ENCODE measurements at places on chromosomes 2 and 18.
A peak's percentile ranks its signal among the peaks of the same experiment; 100 is the strongest.

DNA sequence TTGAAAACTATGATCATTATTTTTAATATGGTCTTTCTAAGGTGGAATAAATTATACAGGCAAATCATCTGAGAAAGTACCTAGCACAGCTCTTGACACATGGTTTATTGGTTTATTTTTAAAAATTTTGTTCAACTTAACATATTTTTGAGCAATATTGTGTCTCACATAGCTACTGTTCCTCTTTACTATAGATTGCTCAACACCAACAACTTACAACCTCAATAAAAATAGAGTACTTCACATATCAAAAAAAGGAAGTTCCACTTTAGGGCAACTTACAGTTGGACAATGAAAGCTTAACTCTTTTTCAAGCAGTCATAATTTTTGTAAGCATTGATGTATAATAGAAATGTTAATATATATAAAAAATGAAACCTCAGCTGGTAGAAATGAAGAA is 440.9 kb upstream of the UBE2E3 start:
- no peak for DNase-seq

- peak; percentile 15 for DNase-seq
Measured at GRCh38 chr2:32947484-32948143, 861 bp downstream of the LTBP1 start.

- DNase-seq: no peak
Measured at GRCh38 chr2:181152701-181153100, 172.3 kb downstream of the UBE2E3 start.

DNA sequence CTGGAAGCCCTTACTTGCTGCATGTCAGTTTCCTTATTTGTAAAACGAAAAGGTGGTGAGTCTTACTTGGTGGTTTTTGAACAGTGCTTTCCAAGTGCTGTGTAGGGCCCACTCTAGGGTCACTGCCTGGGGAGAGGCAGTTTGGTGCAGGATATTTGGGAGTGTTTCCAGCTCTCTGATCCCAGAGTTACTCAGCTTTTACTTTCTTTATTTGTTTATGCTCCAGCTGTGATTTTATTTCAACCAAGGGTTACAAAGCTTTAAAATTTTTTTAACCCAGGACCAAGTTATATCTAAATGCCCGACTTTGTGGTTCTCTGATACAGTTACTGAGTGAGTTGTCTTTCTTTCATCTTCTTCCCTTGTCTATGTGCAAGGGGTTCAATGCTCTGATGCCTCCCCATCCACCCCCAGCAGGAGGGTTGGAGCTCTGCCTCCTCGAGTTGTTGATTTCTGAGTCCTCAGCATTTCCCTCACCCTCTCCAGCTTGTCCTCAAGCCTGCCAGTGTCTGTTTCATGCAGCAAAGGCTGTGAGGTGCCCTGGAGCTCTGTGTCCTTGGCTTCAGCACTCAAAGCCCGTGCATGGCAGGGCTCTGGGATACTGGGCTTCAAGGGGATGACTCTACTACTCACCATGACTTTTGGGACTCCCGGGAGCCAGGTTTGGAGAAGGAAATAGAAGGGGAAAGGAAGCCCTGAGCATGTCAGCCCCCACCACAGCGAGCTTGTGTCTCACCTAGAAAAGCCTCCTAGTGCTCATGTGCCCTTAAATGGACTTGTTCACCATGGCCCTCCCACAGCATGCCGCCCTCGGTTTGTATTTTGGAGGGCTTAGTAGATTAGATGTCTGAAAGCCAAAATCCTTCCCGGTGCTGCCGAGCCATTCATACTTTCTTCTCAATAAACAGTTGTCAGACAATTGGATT is 236.8 kb downstream of the SETBP1 start:
- DNase-seq: peak; percentile 74

- DNase-seq: no peak
Measured at GRCh38 chr18:59814891-59815290, 84.9 kb upstream of the PMAIP1 start.

DNA sequence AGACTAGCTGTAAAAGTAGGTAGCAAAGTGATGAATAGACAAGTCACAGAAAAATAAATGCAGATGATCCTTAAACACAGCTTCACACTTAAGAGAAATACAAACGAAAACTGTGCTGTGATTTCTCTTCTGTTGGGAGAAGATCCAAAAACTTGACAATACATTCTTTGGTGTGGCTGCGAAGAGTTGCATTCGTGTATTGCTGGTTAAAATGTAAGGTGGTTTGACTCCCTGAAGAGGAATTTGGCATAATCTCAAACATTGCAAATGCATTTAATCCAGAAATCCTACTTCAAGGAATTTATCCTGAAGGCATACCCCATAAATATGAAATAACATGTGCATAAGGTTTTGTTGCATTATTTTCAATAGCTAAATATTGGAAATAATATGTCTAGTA is 7.1 kb downstream of the CCNYL1 start:
- DNase-seq: no peak

GRCh38 chr2:29270701-29271121 is 155.5 kb downstream of the CLIP4 start:
- no peak for DNase-seq

DNA sequence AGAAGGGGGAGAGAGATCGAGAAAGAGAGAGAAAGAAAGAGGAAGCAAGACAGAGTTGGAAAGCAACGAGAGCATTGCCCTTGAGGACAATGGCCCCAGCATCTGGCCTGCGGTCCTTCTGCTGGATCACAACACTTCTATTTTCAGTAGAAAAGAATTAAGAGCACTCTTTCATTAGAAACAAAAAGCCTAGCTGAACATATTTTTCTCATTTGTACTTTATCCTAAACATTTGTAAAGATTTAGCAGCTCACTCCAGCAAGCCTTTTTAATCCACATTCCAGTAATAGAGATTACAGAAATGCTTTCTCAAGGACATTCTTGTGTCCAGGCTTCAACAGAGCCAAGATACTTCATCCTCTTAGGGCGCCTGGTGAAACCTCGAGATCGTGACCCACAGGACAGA is 31.6 kb upstream of the AFF3 start:
- DNase-seq: no peak

DNA sequence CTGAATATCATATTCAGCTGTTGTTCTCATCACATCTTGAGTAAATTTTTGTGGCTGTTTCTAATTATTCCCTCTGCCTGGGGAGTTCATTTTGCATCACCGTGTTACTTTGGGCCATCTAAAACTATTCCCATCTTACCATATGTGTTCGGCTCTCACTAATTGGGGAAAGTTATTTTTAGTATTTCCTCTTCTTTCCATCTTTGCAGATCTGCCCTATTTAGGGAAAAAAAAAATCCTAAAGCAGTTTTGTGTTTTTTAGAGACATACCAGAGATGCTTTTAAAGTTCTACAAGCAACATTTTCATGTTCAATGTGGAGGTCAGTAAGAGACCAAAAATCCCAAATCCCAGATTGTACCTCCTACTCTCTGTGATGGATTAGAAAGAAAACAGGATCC is 111.3 kb upstream of the NDUFV2 start:
- DNase-seq: no peak

- no peak for DNase-seq
Measured at GRCh38 chr2:131039908-131040660, 53.2 kb downstream of the FAM168B start.

DNA sequence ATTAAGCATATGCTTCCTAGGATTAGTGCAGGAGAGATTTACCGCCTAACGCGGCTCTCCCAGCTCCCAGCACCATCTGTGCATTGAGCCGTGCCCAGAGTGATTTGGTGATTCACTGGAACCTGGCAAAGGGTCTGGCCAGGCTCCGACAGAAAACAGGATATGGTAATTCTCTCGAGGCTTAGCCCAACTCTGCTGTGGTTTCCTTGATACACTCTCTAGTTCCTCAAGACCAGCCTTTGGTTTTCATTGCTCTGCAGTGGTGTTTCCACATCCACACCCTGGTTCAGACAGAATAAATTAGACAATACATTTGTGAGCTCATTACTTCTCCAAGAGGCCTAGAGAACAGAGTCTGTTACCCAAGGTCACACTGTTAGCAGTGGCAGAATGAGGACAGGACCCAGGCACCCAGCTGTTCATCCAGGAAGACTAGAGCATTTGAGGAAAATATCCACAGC is 23.0 kb upstream of the SMAD2 start:
- DNase-seq: no peak

DNA sequence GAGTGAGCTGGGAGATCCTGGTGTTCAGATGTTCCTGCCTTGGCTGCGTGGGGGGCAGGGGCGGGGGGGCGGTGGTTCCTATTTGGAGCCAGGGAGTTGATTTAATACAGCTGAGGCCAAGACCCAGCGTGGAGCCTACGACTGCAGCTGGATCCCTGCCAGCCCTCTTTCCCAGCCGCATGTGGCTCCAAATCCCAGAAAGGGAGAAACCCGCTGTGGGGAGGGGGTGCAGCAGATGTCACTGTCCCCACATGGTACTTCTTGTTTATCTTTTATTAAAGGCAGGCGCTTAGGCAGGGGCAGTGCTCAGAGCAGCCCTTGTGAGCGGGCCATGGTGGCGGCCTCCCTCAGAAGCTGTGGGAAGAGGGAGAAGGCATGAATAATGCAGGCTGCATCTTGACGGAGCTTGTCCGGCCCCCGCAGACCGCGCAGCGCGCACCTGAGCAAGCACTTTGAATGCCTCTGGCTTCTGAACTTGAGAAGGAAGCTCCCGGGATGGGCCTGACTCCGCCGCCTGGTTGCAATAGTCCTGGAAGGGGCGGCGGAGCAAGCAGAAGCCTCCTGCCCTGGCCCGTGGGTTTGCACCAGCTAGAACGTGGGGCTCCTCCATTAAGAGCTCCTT is 112.1 kb downstream of the GLI2 start:
- DNase-seq: peak; percentile 57

DNA sequence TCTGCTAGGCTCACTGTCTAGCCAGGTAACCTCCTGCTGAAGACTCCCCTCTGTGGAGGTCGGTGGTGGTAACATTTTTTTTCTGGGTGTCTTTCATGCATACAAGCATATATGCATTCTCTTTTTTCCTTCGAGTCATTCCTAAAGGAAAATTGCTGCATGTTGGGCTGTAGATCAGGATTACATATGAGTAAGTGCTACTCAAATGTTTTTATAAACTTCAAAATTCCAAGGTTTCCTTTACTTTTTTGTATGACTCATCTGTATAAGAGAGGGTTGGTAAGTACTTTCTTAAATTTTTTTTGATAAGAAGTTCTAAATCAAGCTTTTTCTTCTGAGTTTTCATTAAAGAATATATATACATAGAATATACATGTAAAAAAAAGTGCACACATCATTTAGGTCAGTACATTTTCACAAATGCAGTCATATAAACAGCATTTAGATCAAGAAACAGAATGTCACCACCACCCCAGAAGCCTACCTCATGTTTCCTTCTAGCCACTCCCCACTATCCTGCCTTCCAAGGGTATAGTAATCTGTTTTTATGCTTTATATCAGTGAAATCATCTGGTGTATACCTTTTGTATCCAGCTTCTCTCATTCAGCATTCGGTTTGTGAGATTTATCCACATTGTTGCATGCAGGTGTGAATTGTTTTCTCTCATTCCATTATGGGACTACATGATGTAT is 128.0 kb upstream of the MAP3K20 start:
- no peak for DNase-seq
